ENCODE measurements at places on chromosomes 6 and 20.

DNA sequence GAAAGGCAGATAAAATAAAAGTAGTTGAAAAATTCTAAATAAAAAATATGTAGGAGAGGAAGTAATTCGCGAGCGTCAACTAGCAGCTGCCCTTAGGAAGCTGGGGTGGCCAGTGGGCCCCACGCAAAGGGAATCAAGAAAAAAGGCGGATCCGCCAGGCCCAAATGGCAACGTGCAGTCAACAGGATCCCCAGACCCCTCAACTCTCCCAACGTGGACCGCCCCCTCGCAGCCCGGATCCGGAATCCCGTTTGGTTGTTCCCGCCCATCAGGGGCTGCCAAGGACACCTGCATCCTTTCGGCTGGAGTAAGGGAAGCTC is 296 bp downstream of the DZANK1 start:
- H3K27me3 ChIP-seq = no peaks in the 10 kb centered on the region
- H3K27ac ChIP-seq = peak overlapping the region; percentile 84
- H3K4me1 ChIP-seq = peaks cover 17% of the 10 kb centered on the region
- peak overlapping the region; percentile 50 for H3K4me3 ChIP-seq

DNA sequence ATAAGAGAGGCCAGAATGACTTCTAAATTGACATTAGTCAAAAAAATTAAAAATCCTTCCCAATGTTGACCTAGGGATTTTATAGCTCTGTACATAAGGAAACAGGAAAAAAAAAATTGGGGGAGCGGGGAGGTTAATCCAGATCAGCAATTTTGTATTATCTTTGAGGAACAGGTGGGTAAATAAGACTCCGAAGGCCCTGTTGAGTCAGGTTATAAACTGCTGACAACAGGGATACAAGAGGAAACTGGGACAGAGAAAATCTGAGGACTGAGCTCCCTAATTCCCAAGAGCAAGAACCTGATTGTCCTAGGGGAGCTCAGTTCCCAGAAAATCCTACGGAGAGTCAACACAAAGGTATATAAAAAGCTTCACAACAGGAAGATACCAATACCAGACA is 26.8 kb upstream of the CRIP3 start:
- H3K4me3 ChIP-seq = no peak overlapping the region
- no peaks in the 10 kb centered on the region for H3K36me3 ChIP-seq
- H3K27ac ChIP-seq = peak overlapping the region; percentile 37
- no peak for DNase-seq
- H3K4me1 ChIP-seq = no peaks in the 10 kb centered on the region

- no peak for DNase-seq
- no peaks in the 10 kb centered on the region for H3K27me3 ChIP-seq
- no peaks in the 10 kb centered on the region for H3K36me3 ChIP-seq
- no peaks in the 10 kb centered on the region for H3K4me1 ChIP-seq
These were observed 44.2 kb downstream of the PMEPA1 start for GRCh38 chr20:57665589-57665971.

- H3K27ac ChIP-seq = peak overlapping the region; percentile 99
- peaks cover 44% of the 10 kb centered on the region for H3K4me1 ChIP-seq
- H3K27me3 ChIP-seq = no peaks in the 10 kb centered on the region
- peak; percentile 63 for DNase-seq
These were observed 3.0 kb downstream of the ARID1B start for GRCh38 chr6:156780102-156780641.

- no peak for DNase-seq
- H3K27me3 ChIP-seq = no peaks in the 10 kb centered on the region
These were observed 117.4 kb downstream of the BTBD9 start for GRCh38 chr6:38522322-38522721.

DNA sequence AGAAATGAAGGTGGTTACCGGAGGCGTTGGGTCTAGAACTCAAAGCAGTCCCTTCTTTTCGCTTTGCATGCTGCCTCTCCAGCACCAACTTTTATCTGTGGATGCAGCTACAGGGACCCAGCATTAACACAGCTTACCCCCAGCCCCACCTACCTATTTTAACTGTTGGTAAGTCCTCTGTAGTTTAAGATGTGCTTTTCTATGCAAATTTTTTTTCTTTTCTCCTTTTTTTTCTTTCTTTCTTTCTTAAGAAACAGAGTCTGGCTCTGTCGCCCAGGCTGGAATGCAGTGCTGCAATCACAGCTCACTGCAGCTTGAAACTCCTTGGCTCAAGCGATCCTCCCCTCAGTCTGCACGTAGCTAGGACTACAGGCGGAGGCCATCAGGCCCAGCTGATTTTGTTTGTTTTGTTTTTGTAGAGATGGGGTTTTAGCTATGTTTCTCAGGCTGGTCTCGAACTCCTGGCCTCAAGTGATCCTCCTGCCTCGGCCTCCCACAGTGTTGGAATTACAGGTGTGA is 6.5 kb upstream of the USP45 start:
- no peaks in the 10 kb centered on the region for H3K27me3 ChIP-seq
- DNase-seq = peak; percentile 12
- peaks cover 16% of the 10 kb centered on the region for H3K4me1 ChIP-seq
- peak overlapping the region; percentile 92 for H3K27ac ChIP-seq

GRCh38 chr6:157491571-157492232 is 110.7 kb downstream of the ZDHHC14 start:
- H3K36me3 ChIP-seq = no peaks in the 10 kb centered on the region
- no peak overlapping the region for H3K27ac ChIP-seq
- no peaks in the 10 kb centered on the region for H3K27me3 ChIP-seq
- no peaks in the 10 kb centered on the region for H3K4me1 ChIP-seq

DNA sequence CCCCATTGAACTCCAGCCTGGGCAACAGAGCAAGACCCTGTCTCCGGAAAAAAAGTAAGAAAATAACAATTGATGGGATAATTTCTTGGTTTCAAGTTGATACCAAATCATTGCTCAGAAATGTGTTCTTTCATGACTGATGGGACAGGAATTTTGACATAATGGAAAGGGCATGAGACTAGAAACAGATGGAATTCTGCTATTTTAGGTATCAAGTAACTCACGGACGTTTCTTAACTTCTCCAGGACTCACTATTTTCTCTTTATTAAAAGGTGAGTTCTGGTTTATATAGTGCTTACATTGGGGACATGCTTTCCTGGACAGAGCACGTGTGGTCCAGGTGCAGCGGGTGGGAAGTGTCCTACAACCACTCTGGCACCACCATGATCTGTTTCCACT is 6.0 kb upstream of the DSP start:
- H3K4me1 ChIP-seq = peaks cover 16% of the 10 kb centered on the region
- no peak overlapping the region for H3K4me3 ChIP-seq
- H3K27me3 ChIP-seq = peaks cover 43% of the 10 kb centered on the region

DNA sequence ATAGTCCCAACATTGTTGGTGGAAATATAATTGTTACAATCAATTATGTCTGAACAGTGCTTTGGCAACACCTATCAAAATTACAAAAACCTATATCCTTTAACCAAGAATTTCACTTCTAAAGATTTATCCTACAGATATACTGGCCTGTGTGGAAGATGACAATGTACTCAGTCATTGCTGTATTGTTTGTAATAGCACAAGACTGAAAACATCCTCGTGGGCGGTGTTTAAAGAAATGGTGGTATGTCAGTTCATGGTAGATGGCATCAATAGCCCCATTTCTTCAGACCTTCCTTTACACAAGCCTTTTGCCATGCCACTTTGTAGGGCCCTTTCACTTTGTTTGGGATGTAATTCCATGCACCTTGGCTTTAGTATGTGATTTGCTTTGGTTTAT is 9.8 kb upstream of the TPBG start:
- H3K4me3 ChIP-seq = no peak overlapping the region
- H3K4me1 ChIP-seq = no peaks in the 10 kb centered on the region
- no peak for DNase-seq
- no peaks in the 10 kb centered on the region for H3K27me3 ChIP-seq
- no peak overlapping the region for H3K27ac ChIP-seq

- no peaks in the 10 kb centered on the region for H3K27me3 ChIP-seq
- H3K36me3 ChIP-seq = peaks cover 17% of the 10 kb centered on the region
- no peak overlapping the region for H3K4me3 ChIP-seq
- no peak for DNase-seq
- H3K4me1 ChIP-seq = peaks cover 3% of the 10 kb centered on the region
These were observed 49.8 kb downstream of the KCTD20 start for GRCh38 chr6:36492621-36493020.

DNA sequence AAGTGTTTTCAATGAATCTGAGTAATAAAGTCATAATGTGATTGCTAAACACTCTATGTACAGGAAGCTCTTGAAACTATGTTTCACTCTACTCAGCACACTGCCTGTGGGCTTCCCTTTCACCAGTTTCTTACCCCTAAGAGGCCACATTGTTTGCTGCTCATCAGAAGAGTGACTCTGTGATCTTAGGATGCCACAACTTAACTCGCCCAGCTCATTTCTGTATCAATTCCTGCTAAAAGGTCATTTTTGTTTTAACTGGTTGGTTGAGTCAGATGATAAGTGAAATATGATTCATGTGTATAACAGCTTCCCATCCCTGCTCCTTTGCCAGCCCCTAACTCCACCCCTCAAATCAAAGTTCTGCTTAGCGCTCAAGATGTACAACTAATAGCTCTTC is 9.8 kb upstream of the NDUFAF4 start:
- H3K4me3 ChIP-seq = no peak overlapping the region
- H3K27me3 ChIP-seq = peaks cover 7% of the 10 kb centered on the region
- no peak for DNase-seq
- no peaks in the 10 kb centered on the region for H3K36me3 ChIP-seq

DNA sequence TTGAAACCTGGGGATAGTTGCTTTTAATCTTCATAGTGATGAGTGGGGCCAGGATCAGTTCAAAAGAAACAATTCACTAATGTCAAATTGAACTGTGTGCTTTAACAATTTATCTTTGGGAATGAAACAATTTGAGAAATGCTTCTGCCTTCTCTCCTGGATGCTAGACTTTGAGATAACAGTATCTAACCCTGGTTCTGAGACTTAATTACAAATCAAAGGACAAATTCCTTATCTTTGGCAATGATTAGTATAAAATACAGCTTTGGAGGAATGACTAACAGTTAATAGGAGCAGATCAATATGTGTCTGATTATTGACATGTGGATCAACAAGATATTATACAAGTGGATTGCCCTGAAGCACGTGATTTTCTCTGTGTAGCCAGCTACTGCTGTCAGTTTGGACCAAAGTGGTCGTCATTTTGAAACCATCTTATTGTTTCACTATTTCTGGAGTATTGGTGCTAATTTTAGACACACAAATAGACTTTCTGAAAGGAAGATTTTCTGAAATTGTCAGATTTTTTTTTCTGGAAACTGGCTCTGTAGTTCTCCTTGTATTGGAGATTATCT is 6.2 kb upstream of the FLRT3 start:
- no peaks in the 10 kb centered on the region for H3K4me1 ChIP-seq
- H3K4me3 ChIP-seq = no peak overlapping the region
- H3K27ac ChIP-seq = no peak overlapping the region
- no peaks in the 10 kb centered on the region for H3K27me3 ChIP-seq
- DNase-seq = no peak

GRCh38 chr20:44609516-44610312 is 27.3 kb downstream of the PKIG start:
- peak; percentile 93 for DNase-seq
- H3K4me3 ChIP-seq = no peak overlapping the region
- H3K27me3 ChIP-seq = no peaks in the 10 kb centered on the region

- H3K27me3 ChIP-seq = no peaks in the 10 kb centered on the region
- H3K4me3 ChIP-seq = no peak overlapping the region
- H3K36me3 ChIP-seq = no peaks in the 10 kb centered on the region
- H3K27ac ChIP-seq = no peak overlapping the region
- H3K4me1 ChIP-seq = no peaks in the 10 kb centered on the region
- DNase-seq = no peak
These were observed 458.7 kb upstream of the AGPAT4 start for GRCh38 chr6:161732594-161732993.

- no peak overlapping the region for H3K4me3 ChIP-seq
- H3K36me3 ChIP-seq = no peaks in the 10 kb centered on the region
- DNase-seq = no peak
- no peaks in the 10 kb centered on the region for H3K27me3 ChIP-seq
- no peaks in the 10 kb centered on the region for H3K4me1 ChIP-seq
These were observed 35.7 kb upstream of the ZMYND8 start for GRCh38 chr20:47392015-47392720.

GRCh38 chr6:168708526-168708925 is 267.5 kb downstream of the SMOC2 start:
- no peak overlapping the region for H3K4me3 ChIP-seq
- no peaks in the 10 kb centered on the region for H3K36me3 ChIP-seq
- no peak overlapping the region for H3K27ac ChIP-seq
- H3K27me3 ChIP-seq = peaks cover 2% of the 10 kb centered on the region

- peaks cover 11% of the 10 kb centered on the region for H3K4me1 ChIP-seq
- DNase-seq = no peak
- no peaks in the 10 kb centered on the region for H3K27me3 ChIP-seq
- H3K4me3 ChIP-seq = no peak overlapping the region
- no peak overlapping the region for H3K27ac ChIP-seq
These were observed 13.8 kb upstream of the PCK1 start for GRCh38 chr20:57546956-57547649.

DNA sequence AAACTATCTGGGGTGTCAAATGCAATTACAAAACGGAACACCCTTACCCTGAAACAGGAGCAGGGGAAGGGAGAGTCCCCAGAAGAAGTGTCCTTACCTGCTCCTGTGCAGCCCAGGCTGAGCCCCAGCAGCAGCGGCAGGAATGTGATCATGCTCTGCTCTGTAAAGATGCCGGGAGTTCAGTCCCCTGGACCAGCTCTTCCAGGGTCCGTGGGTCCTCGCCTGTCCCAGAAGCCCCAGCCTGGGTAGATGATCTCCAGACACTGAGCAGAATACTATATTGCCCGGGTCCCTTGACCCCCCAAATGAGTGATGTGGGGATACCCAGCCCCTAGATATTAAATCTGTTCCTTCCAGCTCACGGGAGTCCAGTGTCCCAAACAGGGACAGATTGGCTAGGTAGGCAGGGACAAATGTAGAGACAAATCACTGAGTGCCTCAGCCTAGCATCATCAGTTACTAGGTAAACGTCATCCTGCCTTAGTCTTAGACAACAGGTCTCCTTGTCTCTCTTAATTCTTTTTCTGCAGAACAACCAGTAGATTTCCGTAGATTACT is at the start of gene HLA-DMB:
Gene HLA-DMB, minus strand, starts transcription at position 373 of the 558 bp plus-strand sequence. Its CDS starts 221 bp downstream, at position 152.
- peak within 1 kb of the TSS; percentile 68 for H3K27ac ChIP-seq
- H3K4me1 ChIP-seq = peaks cover 9% of the 10 kb centered on the region
- H3K27me3 ChIP-seq = no peaks in the 10 kb centered on the region
- H3K4me3 ChIP-seq = peak within 1 kb of the TSS; percentile 7
- H3K36me3 ChIP-seq = no peaks in the 10 kb centered on the region

DNA sequence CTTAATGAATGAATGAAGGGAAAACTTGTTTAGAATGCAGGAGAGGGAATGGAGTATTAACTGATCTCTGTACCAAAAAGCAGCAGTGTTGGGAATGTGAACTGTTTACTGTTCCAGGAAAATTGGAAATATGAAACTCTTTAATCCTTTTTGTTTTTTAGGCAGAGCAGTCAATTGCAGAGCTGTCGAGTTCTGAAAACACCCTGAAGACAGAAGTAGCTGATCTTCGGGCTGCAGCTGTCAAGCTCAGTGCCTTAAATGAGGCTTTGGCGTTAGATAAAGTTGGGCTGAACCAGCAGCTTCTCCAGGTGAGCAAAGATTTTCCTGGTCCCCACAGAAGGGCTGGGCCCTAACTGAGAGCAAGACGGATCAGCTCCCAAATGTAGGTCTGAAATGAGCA is 20.9 kb downstream of the CEP250 start:
- H3K36me3 ChIP-seq = no peaks in the 10 kb centered on the region
- H3K27ac ChIP-seq = no peak overlapping the region
- H3K27me3 ChIP-seq = no peaks in the 10 kb centered on the region
- no peak overlapping the region for H3K4me3 ChIP-seq
- no peaks in the 10 kb centered on the region for H3K4me1 ChIP-seq
- DNase-seq = no peak

GRCh38 chr6:89372506-89372901 is 20.0 kb upstream of the UBE2J1 start:
- H3K4me1 ChIP-seq = peaks cover 15% of the 10 kb centered on the region
- no peaks in the 10 kb centered on the region for H3K36me3 ChIP-seq
- no peak overlapping the region for H3K4me3 ChIP-seq
- peak overlapping the region; percentile 14 for H3K27ac ChIP-seq
- peak; percentile 12 for DNase-seq

Measured in transverse colon (tissue), 4 donors.